Peyer's patch (tissue), 4 donors: ENCODE measurements at places on chromosomes 5 and 9. TPM values are rescaled to one million over a fixed set of nuclear protein-coding genes. Genes with fewer than 3 reads are reported as not detected.

DNA sequence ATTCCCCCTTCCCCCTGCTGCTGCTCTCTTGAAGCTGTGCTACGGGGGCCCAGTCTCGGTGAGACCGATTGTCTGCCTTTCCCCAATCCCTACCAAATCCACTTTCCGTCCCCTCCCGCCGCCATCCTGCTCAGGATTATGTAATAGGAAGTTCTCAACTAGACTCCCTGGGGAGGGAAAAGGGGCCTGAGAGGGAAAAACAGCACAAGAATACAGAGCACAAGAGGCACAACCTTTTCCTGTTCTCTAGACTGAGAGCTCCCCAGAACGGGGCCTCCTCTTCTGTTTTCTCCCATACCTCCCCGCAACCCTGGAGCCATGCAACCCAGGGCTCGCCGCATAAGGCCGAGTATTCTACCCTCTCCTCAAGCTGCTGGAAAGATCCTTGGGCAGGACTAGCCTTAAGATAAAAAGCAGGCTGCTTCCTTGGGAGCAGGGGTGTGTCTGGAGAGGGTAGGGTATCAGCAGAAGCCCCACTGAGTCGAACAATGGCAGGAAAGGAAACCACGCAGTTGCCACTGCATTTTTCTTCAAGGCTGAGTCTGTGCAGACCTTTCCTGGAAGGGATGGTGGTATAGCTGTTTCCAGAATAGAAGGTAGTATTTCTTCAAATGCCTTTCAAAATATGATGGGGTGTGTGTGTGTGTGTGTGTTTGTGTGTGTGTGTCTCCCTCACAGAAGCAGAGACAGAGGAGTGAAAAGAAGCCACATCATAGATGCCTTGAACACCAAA, 12.9 kb downstream of the MYORG start:
- no peak for DNase-seq
- H3K27ac ChIP-seq = no peak overlapping the region
- H3K4me1 ChIP-seq = no peaks in the 10 kb centered on the region
- no peak overlapping the region for H3K4me3 ChIP-seq
- H3K27me3 ChIP-seq = no peaks in the 10 kb centered on the region

- no peaks in the 10 kb centered on the region for H3K4me1 ChIP-seq
- H3K27ac ChIP-seq = no peak overlapping the region
- H3K27me3 ChIP-seq = no peaks in the 10 kb centered on the region
- DNase-seq = no peak
- H3K36me3 ChIP-seq = no peaks in the 10 kb centered on the region
These were observed 122.4 kb upstream of the PRDM9 start for GRCh38 chr5:23385036-23385435.

DNA sequence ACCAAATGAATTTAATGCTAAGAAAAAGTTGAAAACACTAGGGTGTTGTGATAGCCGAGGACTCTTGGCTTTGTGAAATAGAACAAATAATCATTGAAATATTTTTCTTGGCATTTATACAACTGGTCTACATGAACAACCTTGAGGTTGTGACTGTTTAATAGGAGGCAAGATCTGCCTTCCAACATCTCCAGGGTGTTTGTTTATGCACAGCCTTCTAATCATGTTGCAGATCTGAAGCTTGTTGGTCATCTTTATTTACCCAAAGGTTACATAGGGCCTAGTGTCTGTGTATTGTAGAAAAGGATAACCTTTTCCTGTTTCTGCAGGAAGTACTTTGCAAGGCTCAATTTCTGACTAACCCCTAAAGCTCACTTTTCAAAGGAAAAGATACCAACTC, 65.2 kb upstream of the RANBP3L start:
- no peaks in the 10 kb centered on the region for H3K4me1 ChIP-seq
- no peaks in the 10 kb centered on the region for H3K27me3 ChIP-seq
- H3K27ac ChIP-seq = no peak overlapping the region
- H3K4me3 ChIP-seq = no peak overlapping the region
- no peak for DNase-seq

GRCh38 chr5:2752821-2753439, 1.5 kb upstream of the IRX2 start:
- H3K27me3 ChIP-seq = peaks cover 61% of the 10 kb centered on the region
- H3K36me3 ChIP-seq = no peaks in the 10 kb centered on the region
- H3K4me3 ChIP-seq = no peak overlapping the region
- no peaks in the 10 kb centered on the region for H3K4me1 ChIP-seq
- H3K27ac ChIP-seq = no peak overlapping the region

- no peak overlapping the region for H3K27ac ChIP-seq
- no peak overlapping the region for H3K4me3 ChIP-seq
- no peaks in the 10 kb centered on the region for H3K36me3 ChIP-seq
- H3K27me3 ChIP-seq = no peaks in the 10 kb centered on the region
- DNase-seq = no peak
These were observed 1397.0 kb upstream of the C9orf72 start for GRCh38 chr9:28970241-28970654.

DNA sequence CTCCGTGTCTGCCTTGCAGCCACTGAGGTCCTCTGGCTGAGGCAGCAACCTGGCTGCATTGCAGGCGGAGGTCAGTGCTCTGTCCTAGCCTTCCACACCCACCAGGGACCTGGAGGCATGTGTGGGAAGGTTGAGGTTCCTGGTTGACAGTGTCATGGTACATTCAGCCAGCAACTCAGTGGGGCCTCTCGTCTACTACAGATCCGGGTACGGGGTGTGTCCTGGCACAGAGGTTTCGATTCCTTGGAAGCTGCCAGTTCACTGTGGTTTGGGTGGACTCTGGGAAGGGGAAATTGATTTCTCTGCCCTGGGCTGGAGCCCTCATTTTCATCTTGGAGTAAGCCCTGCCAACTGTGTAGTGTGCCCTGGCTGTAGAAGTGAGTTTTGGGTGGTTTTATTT, 45.1 kb downstream of the PDE8B start:
- H3K4me3 ChIP-seq = no peak overlapping the region
- no peaks in the 10 kb centered on the region for H3K36me3 ChIP-seq
- H3K4me1 ChIP-seq = no peaks in the 10 kb centered on the region
- DNase-seq = no peak
- H3K27ac ChIP-seq = no peak overlapping the region
- H3K27me3 ChIP-seq = no peaks in the 10 kb centered on the region

- no peaks in the 10 kb centered on the region for H3K27me3 ChIP-seq
- no peak for DNase-seq
- H3K4me1 ChIP-seq = peaks cover 11% of the 10 kb centered on the region
- H3K27ac ChIP-seq = no peak overlapping the region
- H3K36me3 ChIP-seq = no peaks in the 10 kb centered on the region
- H3K4me3 ChIP-seq = no peak overlapping the region
These were observed 65.3 kb upstream of the TGFBR1 start for GRCh38 chr9:99039505-99040182.

GRCh38 chr9:20225826-20226225, 396.5 kb downstream of the MLLT3 start:
- H3K36me3 ChIP-seq = no peaks in the 10 kb centered on the region
- H3K4me1 ChIP-seq = no peaks in the 10 kb centered on the region
- no peak for DNase-seq
- H3K27me3 ChIP-seq = no peaks in the 10 kb centered on the region

Gene NUTM2G
- total RNA-seq = not detected

Gene TSSK1B
- total RNA-seq = not detected

Gene ITGA2
- 21.2 TPM for total RNA-seq

Gene GNA14
- 11.1 TPM for total RNA-seq
